NCI-H748 treated with DMSO at 0.1 percent for 48 hours (cell line): ENCODE measurements at places on chromosomes 7 and 10.

- peak; percentile 68 for DNase-seq
These were observed at the start of gene SOSTDC1 for GRCh38 chr7:16465469-16466361. SOSTDC1 (minus strand) TSS chr7:16465738; CDS start chr7:16465668, 70 bp downstream.

DNA sequence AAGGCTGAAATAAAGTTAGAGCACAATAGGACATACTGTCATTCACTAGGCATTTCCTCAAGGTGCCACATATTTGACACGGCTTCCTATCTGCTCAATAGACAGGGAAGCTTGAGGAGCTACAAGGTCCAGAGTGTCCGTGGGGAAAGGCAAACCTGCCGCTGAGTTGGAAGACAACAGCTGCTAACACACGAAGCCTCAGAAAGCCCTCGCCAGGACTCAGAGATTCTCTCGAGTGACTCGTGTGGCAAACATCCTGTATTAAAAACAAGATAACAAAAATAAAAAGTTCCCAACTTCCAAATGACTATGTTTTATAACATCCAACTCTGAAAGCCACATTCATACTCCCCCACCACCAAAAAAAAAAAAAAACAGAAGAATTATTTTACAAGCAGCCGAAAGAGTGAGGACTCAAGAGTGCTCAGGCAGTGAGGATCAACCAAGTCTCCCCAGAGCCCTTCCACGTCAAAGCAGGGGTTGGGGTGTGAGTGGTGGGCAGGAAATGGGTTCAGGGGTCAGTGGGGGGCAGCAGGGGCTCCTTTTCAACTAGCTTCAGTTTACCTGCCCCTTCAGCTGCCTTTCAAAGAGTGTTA, 67.6 kb downstream of the STK17A start:
- no peak for DNase-seq

DNA sequence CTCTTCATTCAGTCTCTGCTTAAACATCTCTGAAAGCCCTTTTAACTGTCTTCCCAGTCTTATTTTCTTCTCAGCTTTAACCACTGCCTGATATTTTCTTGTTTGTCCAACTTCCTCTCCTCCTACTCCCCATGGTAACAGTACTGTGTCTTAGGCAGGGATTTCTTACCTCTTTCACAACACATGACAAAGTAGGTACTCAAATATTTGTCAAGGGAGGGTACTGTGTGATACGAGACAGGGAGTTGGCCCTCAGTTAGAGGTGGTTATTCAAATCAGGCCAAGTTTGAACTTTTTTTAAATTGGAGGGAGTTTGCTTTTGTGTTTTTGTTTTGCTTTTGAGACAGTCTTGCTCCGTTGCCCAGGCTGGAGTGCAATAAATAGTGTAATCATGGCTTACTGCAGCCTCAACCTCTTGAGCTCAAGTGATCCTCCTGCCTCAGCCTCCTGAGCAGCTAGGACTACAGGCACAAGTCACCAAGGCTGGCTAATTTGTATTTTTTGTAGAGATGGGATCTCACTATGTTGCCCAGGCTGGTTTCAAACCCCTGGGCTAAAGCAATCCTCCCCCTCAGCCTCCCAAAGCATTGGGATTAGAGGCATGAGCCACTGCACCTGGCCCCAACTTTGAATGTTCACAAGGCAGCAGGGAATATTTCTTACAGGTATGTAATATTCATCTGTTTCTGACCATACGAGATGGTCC, 2.5 kb upstream of the KPNA7 start:
- DNase-seq, result peak; percentile 7

DNA sequence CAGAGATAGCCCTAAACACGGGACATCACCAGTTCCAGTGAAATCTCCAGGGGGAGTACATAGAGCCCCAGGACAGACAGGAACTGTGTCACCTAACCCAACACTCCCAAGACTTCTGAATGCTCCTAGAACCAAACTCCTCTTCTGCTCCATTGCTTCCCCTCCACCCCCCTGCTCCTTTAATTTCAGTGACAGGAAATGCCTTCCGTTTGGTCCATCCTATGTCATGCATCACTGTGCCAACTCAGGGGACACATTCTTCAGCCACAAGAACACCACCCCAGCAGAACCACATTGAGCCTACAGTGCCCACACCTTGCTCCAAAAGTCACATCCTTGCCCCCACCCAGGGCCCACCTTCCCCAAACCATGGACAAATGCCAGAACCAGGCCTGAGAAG, 100.5 kb downstream of the KCNMA1 start:
- DNase-seq, result no peak

GRCh38 chr10:80157561-80157960, 25.0 kb downstream of the PLAC9 start:
- DNase-seq, result no peak

DNA sequence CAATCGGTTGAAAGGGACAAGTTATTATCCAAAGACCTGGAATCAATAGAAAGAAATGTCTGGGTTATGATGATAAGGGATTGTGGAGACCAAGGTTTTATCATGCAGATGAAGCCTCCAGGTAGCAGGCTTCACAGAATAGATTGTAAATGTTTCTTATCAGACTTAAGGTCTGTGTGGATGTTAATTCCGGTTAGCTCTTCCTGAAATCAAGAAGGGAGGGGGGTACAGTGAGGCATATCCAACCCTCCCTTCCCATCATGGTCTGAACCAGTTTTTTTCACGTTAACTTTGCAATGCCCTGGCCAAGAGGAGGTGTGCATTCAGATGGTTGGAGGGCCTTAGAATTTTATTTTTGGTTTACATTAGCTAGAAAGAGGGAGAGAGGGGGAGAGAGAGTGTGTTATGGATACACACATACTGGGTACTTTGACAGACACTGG, 9.8 kb upstream of the LRRC61 start:
- no peak for DNase-seq

DNA sequence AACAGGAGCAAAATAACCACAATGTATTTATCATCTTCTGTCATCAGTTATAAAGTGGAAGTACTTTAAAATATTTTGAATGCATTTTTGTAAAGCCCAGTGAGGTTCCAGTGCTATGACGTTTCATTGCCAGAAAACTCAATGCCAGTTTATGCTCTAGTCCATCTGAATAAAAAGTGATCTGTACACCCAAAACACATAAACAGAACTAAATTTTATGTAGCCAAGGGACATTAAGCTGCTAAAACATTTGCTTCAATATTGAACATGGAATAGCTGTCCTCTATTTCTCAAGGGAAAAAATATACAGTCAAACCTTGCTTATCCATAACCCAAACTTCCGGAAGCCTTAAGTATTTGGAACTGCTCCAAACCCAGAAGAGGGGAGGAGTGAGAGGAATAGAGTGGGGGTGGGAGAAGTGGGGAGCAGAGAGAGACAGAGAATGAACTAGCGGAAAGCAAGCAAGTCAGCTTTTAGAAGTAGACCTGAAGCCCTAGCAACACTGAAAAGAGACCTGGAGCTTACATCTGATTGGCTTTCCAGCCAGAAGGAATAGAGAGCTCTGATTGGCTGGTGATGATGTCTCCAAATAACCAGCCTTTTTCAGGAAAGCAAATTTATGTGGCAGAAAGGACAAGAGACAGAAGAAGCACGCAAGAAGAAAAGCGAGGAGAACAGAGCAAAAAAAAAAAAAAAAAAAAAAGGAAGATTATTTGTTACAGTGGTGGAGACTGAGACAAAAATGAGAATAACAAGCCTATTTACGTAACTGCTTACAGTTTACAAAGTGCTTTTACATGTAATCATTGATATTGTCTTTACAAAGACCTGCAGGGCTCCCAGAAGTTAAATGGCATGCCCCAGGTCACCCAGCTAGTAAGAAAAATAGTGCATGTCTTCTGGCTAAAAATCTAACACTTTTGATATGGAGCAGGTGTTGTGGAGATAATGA, 196.0 kb downstream of the RNLS start:
- no peak for DNase-seq

- no peak for DNase-seq
These were observed 235.1 kb downstream of the ARHGAP12 start for GRCh38 chr10:31693491-31693890.

DNA sequence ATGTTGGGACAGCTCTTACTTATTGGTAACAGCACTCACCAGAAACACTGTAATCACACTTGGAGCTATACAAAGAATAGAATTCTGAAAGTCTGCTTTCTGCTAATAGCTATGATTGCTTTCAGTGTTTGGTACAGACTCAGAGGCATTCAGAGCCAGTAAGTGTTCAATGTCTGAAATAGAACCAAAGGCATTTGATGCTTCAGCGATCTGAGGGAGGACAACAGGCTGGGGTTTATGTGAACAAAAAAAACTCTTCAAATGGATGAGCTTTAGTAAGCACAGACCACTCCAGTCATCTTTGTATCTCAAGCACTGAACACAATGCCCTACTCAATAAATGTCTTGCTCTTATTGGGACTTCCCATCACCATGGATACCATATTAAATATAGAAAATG, 322.8 kb upstream of the GRM3 start:
- DNase-seq, result no peak

- DNase-seq, result no peak
These were observed 114.9 kb downstream of the STRA8 start for GRCh38 chr7:135348493-135348892.

GRCh38 chr10:116961406-116962251, 43.4 kb downstream of the SHTN1 start:
- peak; percentile 94 for DNase-seq

DNA sequence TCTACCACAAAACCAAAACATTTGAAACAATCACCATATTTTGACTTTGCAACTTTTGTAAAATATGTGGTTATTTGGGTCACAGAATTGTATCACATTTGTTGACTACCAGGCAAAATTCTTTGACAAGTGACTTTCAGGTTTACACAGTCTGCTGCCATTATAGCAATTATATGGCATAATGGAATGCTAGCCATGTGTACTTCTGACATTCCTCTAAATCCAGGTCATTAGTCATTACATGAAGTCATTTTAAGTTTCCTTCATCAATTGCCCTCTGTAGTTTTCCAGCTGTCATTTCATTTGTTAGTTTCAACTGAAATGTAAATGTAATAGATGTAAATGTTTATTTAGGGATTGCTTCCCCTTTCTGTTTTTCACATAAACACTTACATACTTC, 137.5 kb downstream of the IMMP2L start:
- DNase-seq, result no peak

- DNase-seq, result no peak
These were observed 108.2 kb downstream of the DLG5 start for GRCh38 chr10:77818378-77818777.

DNA sequence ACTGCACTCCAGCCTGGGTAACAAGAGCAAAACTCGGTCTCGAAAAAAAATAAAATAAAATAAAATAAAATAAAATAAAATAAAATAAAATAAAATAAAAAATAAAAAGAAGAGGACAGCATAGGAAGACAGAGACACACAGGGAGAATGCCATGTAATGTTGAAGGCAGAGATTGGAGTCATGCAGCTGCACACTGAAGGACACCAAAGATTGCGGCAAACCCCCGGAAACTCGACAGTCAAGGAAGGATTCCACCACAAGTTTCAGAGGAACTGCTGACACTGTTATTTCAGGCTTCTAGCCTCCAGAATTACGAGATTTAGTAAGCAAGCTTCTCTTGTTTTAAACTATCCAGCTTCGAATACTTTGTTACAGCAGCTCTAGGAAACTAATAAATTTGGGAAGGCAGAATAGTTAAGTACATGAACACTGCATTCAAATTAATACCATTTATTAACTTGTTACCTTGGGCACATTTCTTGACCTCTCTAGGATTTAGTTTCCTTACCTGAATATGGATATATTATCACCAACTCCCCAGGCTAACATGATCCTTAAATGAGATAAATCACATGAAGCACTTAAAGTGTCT, 9.5 kb downstream of the CPED1 start:
- no peak for DNase-seq

GRCh38 chr7:138776166-138776833, 21.5 kb upstream of the TMEM213 start:
- DNase-seq, result no peak

GRCh38 chr10:9613338-9614075, 1404.2 kb upstream of the CELF2 start:
- DNase-seq, result no peak

GRCh38 chr10:5551531-5552375, 27.0 kb downstream of the CALML3 start:
- no peak for DNase-seq

DNA sequence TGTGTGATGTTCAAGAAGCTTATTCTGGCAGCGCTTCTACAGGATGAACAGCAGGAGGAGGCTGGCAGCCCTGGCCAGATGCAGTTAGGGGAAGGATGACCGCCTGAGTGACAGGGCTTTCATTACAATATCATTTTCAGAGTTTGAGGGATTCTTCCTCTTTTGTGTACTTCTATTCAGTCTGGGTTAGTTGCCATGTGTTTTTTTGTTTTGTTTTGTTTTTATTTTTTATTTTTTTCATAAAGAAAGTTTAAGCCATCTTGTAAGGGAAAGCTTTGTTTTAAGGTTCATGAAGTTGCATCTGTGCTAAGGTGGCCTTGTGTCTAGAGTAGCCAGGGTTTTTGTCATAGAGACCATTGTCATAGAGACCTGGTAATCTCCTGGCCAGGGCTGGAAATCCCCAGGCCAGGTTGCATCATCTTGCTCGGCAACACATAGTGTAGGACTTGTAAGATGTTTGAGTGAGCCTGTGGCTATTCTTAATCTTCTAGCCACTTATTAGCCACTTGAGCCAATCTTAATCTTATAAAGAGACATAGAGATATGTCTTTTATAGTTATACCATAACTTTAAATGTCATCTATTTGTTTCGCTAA, 230.5 kb upstream of the TMEM229A start:
- no peak for DNase-seq

GRCh38 chr10:46273506-46274477, 13.0 kb upstream of the ANTXRL start:
- DNase-seq, result no peak

- DNase-seq, result peak; percentile 49
These were observed 2.0 kb upstream of the LZTS2 start for GRCh38 chr10:100997360-100998182.

DNA sequence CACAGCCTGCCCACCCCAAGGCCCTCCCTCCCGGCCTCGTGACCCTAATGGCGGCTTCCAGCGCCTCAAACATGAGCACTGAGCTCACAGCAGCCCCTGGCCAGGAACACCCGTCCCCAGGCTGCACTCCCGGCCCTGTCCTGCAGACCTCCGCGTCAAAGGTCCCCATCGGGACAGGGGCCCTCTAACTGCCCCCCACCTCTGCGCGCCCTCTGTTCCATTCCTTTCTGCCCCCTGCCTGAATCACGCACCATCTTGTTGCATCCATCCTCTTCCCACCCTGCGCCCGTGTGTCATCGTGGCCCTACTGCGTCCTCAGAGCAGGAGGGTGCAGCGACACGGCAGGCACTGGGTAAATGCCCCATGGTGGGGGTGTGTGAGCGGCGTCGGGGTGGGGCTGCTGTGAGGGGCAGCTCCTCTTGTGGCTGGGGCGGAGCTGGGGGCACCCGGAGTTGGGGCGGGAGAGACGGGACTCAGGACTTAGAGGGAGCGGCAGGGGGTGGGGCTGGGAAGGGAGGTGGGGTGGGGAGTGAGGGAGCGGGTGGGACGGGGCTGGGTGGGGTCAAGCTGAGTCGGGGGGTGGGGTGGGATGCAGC, 13.4 kb downstream of the SLC29A4 start:
- no peak for DNase-seq

- no peak for DNase-seq
These were observed 386.7 kb upstream of the LRRN3 start for GRCh38 chr7:110704225-110704624.

- DNase-seq, result no peak
These were observed 38.6 kb upstream of the ACSL5 start for GRCh38 chr10:112335111-112335867.

GRCh38 chr7:28013019-28013418, 167.6 kb downstream of the JAZF1 start:
- no peak for DNase-seq

GRCh38 chr7:100483722-100484672, at the start of gene NYAP1:
NYAP1 (plus strand) TSS chr7:100483927; CDS start chr7:100485312, 1,385 bp downstream.
- peak; percentile 42 for DNase-seq
